Spinal cord (tissue), 10 donors: ENCODE measurements at places on chromosomes 12 and 14. TPM values are rescaled to one million over a fixed set of nuclear protein-coding genes. Genes with fewer than 3 reads are reported as not detected.

The TRIM9 gene
- 104 TPM for polyA plus RNA-seq

The COPZ1 gene
- 164 TPM for polyA plus RNA-seq

GRCh38 chr12:113465808-113466453 is 5.7 kb downstream of the LHX5 start:
- H3K27ac ChIP-seq, result no peak overlapping the region
- peaks cover 20% of the 10 kb centered on the region for H3K36me3 ChIP-seq
- H3K4me3 ChIP-seq, result no peak overlapping the region
- peaks cover 45% of the 10 kb centered on the region for H3K4me1 ChIP-seq
- peaks cover 91% of the 10 kb centered on the region for H3K27me3 ChIP-seq
- DNase-seq, result peak; percentile 16

The KRT85 gene
- polyA plus RNA-seq, result not detected

The DDX54 gene
- 65.7 TPM for polyA plus RNA-seq

- no peaks in the 10 kb centered on the region for H3K27me3 ChIP-seq
- no peak overlapping the region for H3K27ac ChIP-seq
- H3K4me3 ChIP-seq, result no peak overlapping the region
- no peaks in the 10 kb centered on the region for H3K36me3 ChIP-seq
- DNase-seq, result peak; percentile 94
- H3K4me1 ChIP-seq, result no peaks in the 10 kb centered on the region
These were observed 17.1 kb upstream of the OR10P1 start for GRCh38 chr12:55619354-55620138.

DNA sequence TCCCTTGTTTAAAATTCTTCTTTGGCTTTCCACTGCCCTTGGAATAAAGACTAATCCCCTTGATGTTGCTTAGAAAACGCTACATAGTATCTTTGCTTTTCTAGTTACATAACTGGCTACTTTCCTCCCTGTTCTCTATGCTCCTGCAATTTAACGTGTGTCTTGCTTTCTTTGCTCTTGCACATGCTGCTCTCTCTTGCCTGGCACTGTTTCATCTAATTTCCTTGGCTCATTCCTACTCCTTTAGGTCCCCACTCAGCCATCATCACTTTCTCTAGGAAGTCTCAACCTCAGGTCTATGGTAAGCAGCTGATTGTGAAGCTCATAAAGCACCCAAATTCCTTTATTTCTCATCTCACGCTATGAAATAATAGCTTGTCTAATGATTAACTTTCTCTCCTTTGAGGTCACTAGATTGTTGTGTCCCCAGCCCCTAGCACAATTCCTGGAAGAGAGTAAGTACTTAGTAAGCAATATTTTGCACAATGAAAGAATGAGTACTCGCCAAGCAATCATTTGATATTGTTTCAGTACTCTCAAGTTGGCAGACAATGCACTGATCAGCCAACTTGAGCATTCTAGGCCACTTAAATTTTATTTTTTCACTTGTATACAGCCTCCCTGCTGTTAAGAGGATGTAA is 3.3 kb downstream of the ALDH6A1 start:
- H3K27ac ChIP-seq, result no peak overlapping the region
- H3K36me3 ChIP-seq, result no peaks in the 10 kb centered on the region
- DNase-seq, result no peak
- peaks cover 8% of the 10 kb centered on the region for H3K4me1 ChIP-seq
- H3K27me3 ChIP-seq, result no peaks in the 10 kb centered on the region
